H4 (cell line): ENCODE measurements at places on chromosomes 13 and 19.

- DNase-seq: peak; percentile 45
Measured at GRCh38 chr13:24670961-24671381, 9.2 kb upstream of the ATP12A start.

- DNase-seq: no peak
Measured at GRCh38 chr13:40485611-40486517, 180.6 kb downstream of the FOXO1 start.

- peak; percentile 21 for DNase-seq
Measured at GRCh38 chr13:42041684-42042035, 6.8 kb upstream of the DGKH start.

- peak; percentile 91 for DNase-seq
Measured at GRCh38 chr19:10334588-10335351, 1.4 kb upstream of the RAVER1 start.

GRCh38 chr19:50325310-50326100 lies 3.7 kb downstream of the KCNC3 start:
- DNase-seq: peak; percentile 56

DNA sequence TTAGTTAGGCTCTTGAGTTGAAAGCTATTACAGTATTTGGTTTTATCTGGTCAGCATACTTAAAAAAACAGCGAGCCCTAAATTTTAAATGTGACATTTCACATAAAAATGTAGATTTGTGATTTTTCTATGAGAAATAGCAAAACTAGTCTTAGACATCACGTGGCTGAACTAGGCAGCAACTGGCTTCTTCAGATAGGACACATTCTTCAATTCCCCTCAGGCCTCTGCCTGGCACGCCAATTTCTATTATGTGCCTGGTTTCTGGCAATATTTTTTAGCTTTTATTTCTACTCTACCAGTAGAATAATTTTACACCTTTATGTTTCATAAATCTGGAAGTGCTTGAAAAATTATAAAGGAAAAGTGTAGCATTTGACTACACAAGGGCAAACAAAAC lies 433.7 kb downstream of the DIAPH3 start:
- DNase-seq: no peak
